ENCODE measurements at places on chromosomes 5 and 9.

GRCh38 chr9:127976498-127976897 is 4.3 kb downstream of the EEIG1 start:
- no peak for DNase-seq

GRCh38 chr5:123545506-123545905 is 33.5 kb downstream of the CSNK1G3 start:
- DNase-seq = no peak

GRCh38 chr5:40413743-40414142 is 266.0 kb upstream of the PTGER4 start:
- no peak for DNase-seq

GRCh38 chr9:97438666-97439065 is 26.8 kb downstream of the TDRD7 start:
- DNase-seq = no peak

- no peak for DNase-seq
Measured at GRCh38 chr5:118723021-118723338, 265.4 kb downstream of the DTWD2 start.

- DNase-seq = peak; percentile 87
Measured at GRCh38 chr5:78537821-78538220, 110.8 kb downstream of the LHFPL2 start.

- DNase-seq = no peak
Measured at GRCh38 chr5:77663090-77663863, 24.8 kb upstream of the OTP start.

DNA sequence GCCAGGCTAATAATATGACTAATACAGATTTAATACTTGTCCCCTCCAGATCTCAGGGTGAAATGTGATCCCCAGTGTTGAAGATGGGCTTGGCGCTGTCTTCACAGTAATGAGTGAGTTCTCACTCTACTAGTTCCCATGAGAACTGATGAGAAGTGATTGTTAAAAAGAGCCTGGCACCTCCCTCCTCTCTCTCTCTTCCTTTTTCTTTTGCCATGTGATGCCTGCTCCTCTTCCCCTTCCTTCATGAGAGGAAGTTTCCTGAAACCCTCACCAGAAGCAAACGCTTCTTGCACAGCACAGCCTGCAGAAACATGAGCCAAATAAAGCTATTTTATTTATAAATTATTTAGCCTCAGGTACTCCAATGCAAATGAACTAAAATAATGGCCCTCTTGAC is 55.2 kb downstream of the GLDC start:
- peak; percentile 35 for DNase-seq

GRCh38 chr5:132760049-132760420 is 12.8 kb downstream of the CCNI2 start:
- DNase-seq = no peak

DNA sequence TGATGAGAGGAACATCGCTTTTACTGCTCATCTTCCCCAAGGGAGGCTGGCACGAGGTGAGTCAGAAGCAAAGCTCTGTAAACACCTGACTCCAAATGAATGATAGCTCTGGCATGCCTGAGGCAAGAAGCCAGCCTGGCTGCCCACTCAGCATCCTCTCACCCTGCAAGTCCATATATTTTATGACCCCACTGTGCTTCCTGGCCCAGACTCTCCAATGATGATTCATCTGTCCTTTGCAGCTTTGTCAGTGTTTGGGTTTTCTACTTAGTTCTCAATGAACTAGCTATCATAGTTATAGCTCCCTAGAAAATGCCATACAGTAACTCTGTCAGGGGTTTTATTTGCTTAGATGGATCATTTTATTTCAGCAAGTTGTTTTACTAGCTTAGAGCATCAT is 52.1 kb upstream of the FSTL4 start:
- no peak for DNase-seq

- no peak for DNase-seq
Measured at GRCh38 chr5:154526231-154527226, 48.5 kb upstream of the HAND1 start.

GRCh38 chr5:32074401-32074800 is 99.7 kb downstream of the GOLPH3 start:
- no peak for DNase-seq

- no peak for DNase-seq
Measured at GRCh38 chr9:114027159-114027862, 50.8 kb downstream of the AMBP start.

DNA sequence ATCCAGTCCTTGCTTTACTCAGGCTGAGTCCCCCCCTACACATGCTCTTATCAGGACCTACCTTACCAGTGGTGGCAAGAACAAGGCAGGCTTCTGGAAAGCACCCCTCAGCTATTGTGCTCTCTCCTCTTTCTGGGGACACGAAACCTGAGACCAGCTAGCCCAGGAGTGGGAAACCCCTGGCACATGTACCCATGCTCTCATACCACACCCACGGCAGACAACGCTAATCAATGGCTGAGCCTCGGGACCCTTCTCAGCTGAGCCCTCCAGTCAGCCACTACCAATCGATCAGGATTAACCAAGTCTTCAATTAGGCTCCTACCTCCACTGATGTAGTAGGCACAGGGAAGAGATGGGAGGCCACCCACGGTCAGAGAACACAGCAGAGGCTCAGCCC is 65.1 kb downstream of the VAV2 start:
- no peak for DNase-seq

- DNase-seq = no peak
Measured at GRCh38 chr9:116432051-116432450, 255.1 kb upstream of the TRIM32 start.

- no peak for DNase-seq
Measured at GRCh38 chr9:124471761-124472160, 21.5 kb downstream of the ADGRD2 start.

DNA sequence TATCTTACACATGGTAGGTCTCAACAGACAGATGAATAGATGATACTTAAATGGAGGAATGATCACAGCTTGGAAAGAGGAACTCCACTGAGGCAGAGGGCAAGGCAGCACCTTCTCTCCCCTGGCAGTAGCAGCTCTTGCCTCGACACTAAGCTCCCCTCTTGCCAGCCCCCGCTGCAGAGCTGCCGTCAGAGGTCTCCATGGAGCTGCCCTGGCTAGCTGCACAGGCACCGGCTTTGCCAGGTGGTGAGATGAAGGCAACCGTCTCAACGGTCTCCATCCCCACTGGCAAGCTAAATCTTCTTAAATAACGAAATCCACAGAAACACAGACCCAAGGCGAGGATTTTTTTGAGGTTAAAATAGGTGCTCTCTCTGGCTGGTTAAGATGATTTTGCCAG is 81.2 kb downstream of the CRB2 start:
- no peak for DNase-seq
